Stimulated activated CD8-positive, alpha-beta memory T cell treated with anti-CD3 and anti-CD28 coated beads, Interleukin-4, amount 100 ng/mL, for 1 hour (primary cell): ENCODE measurements at places on chromosomes 4 and X.

GRCh38 chr4:95084584-95084983 lies 326.8 kb downstream of the BMPR1B start:
- no peak for DNase-seq

DNA sequence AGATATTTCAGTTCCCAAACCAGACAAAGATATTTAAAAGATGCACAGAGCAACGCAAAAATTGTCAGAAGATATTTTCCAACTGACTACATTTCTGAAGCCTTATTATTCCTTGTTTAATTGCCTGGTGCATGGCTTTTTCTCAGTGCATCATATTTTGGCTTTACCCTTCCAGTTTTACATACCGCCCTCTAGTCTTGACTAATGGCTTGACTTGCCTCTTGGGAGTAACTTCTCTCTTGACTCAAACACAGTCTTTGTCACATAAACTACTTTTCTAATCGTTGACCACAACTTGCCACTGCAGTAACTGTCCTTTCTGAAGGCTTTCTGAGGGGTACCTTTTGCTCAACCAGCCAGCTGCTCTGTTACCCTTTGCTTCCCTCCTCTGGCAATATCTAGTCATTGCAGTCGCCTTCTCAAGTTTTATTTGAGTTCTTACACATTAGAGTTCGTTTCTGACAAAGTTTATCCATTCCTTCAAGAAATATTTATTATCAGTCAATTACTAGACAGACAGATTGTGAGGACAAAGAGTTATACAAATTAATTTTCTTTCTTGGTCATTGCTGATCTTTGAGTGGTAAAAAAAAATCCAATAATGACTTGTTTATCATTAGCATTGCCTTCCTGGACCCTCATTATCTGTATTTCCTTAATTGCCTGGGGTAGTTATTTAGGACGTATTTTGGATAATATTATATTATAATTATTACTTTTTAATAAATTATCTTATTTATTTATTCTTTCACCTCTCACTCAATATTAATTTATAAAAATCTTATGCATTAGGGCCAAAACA lies 506.9 kb upstream of the PCDH10 start:
- DNase-seq: no peak

GRCh38 chrX:51395480-51395809 lies 62.8 kb downstream of the NUDT10 start:
- no peak for DNase-seq

DNA sequence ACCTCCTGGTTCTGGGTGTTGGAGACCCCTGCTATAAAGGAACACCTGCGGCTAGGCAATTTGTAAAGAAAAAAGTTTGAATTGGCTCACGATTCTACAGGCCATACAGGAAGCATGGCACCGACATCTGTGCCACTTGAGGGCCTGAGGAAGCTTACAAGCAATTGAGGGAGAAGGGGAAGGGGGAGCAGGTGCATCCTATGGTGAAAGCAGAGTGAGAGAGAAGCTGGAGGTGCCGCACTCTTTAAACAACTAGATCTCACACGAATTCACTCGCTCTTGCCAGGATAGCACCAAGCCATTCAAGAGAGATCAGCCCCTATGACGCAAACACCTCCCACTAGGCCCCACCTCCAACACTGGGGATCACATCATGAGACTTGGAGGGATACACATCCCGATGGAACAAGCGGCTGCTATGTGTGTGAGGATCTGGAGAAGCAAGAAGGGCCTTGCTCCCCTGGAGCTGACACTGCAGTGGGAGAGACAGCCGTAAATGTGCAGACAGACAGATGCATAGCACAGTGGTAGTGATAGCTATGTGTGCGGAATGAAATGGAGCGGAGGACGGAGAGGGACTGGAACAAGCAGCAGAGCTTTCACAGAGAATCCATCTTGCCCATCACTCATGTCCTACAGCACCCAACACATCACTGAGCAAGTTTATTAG lies 60.7 kb upstream of the HELT start:
- DNase-seq: no peak

- no peak for DNase-seq
Observed at GRCh38 chr4:140211693-140212092, 57.7 kb upstream of the MAML3 start.
